ENCODE measurements at places on chromosomes 11 and 22.

DNA sequence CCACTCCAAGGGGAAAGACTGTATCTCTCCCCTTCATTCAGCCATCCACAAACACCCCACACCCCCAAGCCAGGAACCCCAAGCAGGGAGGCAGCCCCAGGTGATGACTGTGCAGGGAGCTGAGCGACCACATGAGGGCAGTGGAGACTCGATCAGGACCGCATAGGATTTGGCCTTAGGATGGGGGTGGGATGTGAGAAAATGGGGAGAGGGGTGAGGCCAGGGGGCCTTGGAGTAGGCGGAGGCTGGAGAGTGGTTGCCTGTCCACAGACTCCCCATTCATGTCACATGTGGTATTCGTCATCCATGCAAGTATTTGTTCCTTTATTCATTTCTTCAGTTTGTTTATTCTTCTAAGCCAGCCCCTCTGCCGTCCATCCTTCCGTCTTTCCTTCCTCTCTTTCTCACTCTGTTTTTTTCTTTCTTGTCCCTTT is 2.7 kb upstream of the RHOD start:
- DNase-seq: peak; percentile 70

GRCh38 chr22:22936915-22937656 is 49.5 kb downstream of the IGLL5 start:
- DNase-seq: no peak

DNA sequence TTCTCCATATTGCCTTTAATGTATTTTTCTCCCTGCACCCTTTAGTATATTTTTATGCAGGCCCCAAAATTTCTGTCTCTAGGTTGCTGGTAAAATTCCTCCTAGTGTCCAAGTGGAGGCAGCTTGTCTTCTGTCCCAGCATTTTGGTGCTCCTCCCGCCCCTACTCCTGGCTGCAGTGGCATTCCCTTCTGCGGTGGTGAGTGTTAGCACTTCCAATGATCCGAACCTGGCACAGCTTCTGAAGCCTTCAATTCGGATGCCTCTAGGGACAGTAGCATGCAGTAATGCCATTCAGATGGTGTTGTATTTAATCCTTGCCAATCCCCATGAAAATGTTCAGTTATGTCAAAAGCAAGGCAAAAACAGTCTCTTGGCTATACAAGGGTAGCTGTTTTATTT is 5.9 kb downstream of the YWHAH start:
- DNase-seq: no peak

DNA sequence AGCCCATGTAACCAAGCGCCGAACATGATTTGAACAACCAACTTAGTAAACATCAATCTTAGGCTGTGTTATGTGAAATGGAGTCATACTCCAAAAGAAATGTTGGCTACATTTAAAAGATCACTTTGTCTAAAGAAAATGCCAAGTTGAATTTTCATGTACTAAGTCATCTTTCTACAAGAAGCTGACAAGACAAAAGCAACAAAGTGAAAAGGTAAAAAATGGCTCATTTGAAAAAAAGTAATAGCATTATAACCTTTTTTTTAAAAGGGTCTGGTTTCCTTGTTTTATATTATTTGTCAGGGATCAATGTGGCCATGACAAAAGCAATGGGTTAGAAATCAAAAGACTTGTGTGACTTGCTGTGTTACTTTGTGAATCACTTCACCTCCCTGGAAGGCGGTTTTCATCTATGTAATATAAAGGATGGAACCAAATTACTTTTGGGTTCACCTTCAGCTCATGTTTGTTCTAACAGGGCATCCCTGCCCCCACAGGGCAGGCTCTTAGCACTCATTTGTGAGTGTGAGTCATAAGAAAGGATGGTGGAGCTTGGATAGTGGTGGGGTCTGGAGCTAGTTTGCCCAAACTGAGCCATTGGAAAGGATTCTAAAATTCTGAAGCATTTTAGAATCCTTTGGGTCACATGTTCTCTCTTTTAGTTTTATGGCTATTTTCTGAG is 131.9 kb upstream of the MTMR2 start:
- DNase-seq: no peak

DNA sequence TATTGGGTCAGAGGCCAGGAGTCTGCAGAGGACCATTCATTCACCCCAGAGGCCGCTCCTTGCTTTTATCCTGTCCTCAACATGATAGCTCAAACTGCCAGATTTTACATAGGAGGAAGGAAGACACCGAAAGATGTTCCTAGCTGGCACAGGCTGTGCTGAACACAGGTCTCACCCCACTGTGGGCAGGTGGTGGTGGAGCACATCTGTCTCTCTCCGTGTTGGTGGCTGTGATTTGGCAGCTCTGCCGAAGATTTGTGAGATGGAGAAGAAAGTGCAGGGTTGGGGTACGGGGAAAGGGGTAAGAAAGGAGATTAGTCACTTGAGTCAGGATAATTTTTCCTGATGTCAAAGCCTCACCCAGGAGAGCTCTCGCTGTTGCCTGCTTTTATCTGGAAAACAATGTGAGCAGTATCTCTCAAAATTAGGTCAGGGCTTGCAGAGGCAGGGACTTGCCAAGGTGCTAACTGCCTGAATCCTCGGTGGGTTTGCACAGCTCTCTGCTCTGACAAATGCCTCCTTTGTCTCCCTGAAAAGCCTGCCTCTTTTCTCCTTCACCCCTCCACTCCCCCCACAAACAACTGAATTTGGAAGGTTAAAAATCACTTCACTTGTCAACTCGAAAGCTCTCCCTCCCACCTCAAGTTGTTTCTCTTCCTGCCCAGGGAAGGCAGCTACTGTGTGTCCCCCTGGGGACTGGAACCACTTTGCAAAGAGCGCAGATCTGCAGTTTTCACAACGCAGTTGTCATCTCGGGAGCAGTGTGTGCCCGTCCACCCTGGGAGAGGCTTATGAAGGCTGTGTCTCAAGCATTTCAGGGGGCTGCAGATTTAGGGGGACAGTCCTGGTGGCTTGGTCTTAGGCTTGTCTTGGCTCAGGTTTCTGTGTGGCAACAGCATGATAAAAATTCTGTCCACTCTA is 299.7 kb downstream of the ST3GAL4 start:
- no peak for DNase-seq

GRCh38 chr22:39996732-39997131 is 2.0 kb downstream of the FAM83F start:
- DNase-seq: no peak

DNA sequence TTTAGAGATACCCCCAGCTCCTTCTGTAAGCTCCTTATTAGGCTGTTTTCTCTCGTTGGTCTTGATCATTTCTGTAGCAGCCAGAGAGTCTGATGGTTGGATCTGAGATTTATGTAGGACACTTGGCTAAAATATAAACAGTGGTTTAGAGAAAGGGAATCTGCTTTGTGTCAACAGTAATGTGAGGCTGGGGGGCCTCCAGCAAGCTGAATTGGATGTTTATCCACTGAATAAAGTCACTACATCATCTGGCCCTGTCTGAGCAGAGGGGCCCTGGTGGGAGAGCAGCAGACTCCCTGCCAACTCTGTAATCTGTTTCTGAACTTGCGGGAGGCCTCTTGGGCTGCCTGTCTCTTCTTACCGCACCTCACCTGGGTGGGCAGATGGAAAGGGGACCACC is 328.5 kb upstream of the PLET1 start:
- no peak for DNase-seq

GRCh38 chr11:77609234-77609633 is 19.5 kb downstream of the AQP11 start:
- no peak for DNase-seq

GRCh38 chr11:115437902-115438575 is 66.2 kb downstream of the CADM1 start:
- DNase-seq: no peak

DNA sequence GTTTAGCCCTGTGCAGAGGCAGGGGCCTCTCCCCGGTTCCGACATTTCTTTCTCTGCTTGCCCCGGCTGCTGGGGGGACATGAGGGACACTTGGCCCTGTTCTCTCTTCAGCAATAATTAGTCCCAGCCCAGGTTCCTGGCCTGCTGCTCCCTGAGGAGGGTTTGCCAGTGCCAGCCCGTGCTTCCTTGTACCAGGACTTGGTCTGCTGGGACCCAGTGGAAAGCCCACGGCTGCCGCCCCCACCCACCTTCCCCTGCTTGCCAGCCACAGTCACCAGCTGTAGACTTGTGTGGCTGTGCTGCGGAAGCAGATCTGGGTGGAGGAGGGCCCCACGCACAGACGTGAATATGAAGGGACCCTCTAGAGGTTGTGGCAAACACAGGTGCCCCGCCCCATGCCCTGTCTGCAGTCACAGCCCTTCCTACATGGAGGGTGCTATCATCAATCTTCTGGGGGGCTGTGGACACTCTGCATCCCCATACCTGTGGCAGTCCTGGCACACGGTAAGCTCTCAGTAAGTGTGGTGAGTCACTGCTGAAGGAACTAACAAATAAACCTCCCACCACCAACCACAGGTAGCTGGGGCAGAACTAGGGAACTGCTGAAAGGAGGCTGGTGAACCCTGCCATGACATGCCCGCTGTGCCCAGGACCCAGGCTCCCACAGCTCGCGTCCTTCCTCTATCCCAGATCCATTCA is 949 bp downstream of the TP53AIP1 start:
- DNase-seq: no peak

DNA sequence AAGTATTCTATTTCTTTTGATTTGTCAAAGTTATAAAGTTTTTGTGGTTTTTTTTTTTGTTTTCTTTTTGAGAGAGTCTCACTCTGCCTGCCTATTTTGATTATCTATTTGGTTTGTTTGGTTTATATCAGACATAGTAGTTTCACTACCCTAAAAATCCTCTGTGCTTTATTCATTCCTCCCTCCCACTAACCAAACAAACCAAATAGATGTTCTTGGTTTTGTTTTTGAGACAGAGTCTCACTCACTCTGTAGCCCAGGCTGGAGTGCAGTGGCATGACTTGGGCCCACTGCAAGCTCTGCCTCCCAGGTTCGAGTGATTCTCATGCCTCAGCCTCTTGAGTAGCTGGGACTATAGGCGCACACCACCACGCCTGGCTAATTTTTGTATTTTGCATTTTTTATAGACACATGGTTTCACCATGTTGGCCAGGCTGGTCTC is 67.9 kb downstream of the ENTHD1 start:
- DNase-seq: no peak

- DNase-seq: no peak
Observed at GRCh38 chr11:70327717-70328116, 57.2 kb downstream of the PPFIA1 start.

DNA sequence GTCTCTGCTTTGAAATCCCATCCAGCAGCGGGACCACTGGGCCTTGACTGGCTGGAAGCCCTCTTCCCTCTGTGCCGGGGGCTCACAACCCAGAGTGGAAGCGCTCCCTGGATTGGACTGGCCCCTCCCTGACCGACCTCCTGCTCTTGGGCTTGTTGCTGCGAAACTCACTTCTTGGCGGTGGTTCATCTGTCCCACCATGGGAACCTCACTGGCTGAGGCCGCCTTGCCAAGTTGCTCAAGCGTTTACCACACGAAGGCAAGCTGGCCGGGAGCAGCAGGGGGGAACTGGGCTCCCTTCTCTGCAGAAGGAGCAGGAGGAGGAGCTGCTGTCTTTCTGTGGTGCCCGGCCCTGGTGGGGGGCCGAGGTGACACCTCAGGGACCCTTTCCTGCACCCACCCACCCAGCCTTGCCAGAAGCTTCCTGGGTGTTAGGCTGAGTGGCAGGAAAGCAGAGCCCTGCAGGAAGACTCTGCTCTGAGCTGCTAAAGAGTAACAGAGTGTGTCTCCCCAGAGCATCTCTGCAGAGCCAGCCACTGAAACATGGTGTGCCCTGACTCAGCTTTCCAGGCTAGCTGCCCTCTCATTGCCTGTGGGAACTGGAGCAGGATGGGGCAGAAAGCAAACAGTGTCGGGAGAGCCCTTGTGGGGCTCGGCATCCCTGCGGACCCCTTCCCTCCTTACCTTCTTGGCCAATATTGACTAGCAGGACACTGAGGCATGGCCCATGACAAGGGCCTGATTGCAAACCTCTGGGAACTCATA is 88.5 kb upstream of the ALX4 start:
- no peak for DNase-seq

GRCh38 chr11:62713343-62713742 is 5.9 kb downstream of the GNG3 start:
- DNase-seq: no peak
